Sigmoid colon (tissue), 7 donors: ENCODE measurements at places on chromosomes 3 and 15. TPM values are rescaled to one million over a fixed set of nuclear protein-coding genes. Genes with fewer than 3 reads are reported as not detected.

Gene WWTR1
- 316 TPM for total RNA-seq

Gene SELENOT
- 97.5 TPM for total RNA-seq

Gene AGBL1
- total RNA-seq, result 0.16 TPM

Gene GOLGA6L4
- total RNA-seq, result 5.0 TPM

Gene ZNF80
- total RNA-seq, result not detected

Gene SHC4
- 4.6 TPM for total RNA-seq

Gene FBXL22
- 46.7 TPM for total RNA-seq

Gene CCDC9B
- total RNA-seq, result 97.2 TPM

Gene DUOX1
- total RNA-seq, result not detected

Gene AHSG
- total RNA-seq, result not detected

Gene SLC9C1
- not detected for total RNA-seq

Gene ADIPOQ
- 53.5 TPM for total RNA-seq

- H3K27me3 ChIP-seq, result no peaks in the 10 kb centered on the region
- H3K36me3 ChIP-seq, result no peaks in the 10 kb centered on the region
- H3K4me1 ChIP-seq, result peaks cover 5% of the 10 kb centered on the region
- H3K4me3 ChIP-seq, result no peak overlapping the region
Observed at GRCh38 chr3:132654721-132655120, 4.9 kb downstream of the ACAD11 start.

DNA sequence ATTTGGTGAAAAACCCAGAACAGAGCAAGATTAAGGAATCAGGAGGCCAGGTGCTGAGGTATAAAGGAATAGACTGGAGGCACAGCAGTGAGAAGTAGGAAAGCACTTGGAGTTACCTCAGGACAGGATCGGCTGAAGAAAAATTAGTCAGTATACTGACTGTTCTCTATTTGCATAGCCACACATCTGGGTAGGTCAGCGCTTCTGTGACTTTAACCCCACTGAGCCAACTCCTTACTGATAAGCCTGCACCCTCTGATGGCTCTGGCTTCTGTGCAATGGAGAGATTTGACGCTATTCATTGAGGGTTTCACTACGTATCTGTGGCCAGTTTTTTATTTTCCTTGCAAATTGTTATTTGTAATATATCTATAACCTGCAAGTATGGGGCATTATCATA is 22.3 kb downstream of the MECOM start:
- H3K4me1 ChIP-seq, result no peaks in the 10 kb centered on the region
- DNase-seq, result no peak
- H3K27me3 ChIP-seq, result no peaks in the 10 kb centered on the region
- no peak overlapping the region for H3K27ac ChIP-seq
- H3K4me3 ChIP-seq, result no peak overlapping the region
- no peaks in the 10 kb centered on the region for H3K36me3 ChIP-seq

- no peak overlapping the region for H3K4me3 ChIP-seq
- no peaks in the 10 kb centered on the region for H3K4me1 ChIP-seq
- no peaks in the 10 kb centered on the region for H3K27me3 ChIP-seq
- H3K27ac ChIP-seq, result no peak overlapping the region
Observed at GRCh38 chr3:194990454-194991337, 280.3 kb downstream of the XXYLT1 start.

GRCh38 chr3:26719134-26719533 is 96.6 kb downstream of the LRRC3B start:
- no peak for DNase-seq
- no peaks in the 10 kb centered on the region for H3K4me1 ChIP-seq
- no peak overlapping the region for H3K4me3 ChIP-seq
- H3K36me3 ChIP-seq, result no peaks in the 10 kb centered on the region

- DNase-seq, result no peak
- H3K4me3 ChIP-seq, result no peak overlapping the region
Observed at GRCh38 chr15:32928876-32929275, 211.1 kb downstream of the GREM1 start.

- no peak overlapping the region for H3K4me3 ChIP-seq
- H3K36me3 ChIP-seq, result no peaks in the 10 kb centered on the region
- H3K27ac ChIP-seq, result no peak overlapping the region
- H3K27me3 ChIP-seq, result no peaks in the 10 kb centered on the region
- DNase-seq, result no peak
- H3K4me1 ChIP-seq, result no peaks in the 10 kb centered on the region
Observed at GRCh38 chr3:30585654-30586053, 20.7 kb upstream of the TGFBR2 start.

DNA sequence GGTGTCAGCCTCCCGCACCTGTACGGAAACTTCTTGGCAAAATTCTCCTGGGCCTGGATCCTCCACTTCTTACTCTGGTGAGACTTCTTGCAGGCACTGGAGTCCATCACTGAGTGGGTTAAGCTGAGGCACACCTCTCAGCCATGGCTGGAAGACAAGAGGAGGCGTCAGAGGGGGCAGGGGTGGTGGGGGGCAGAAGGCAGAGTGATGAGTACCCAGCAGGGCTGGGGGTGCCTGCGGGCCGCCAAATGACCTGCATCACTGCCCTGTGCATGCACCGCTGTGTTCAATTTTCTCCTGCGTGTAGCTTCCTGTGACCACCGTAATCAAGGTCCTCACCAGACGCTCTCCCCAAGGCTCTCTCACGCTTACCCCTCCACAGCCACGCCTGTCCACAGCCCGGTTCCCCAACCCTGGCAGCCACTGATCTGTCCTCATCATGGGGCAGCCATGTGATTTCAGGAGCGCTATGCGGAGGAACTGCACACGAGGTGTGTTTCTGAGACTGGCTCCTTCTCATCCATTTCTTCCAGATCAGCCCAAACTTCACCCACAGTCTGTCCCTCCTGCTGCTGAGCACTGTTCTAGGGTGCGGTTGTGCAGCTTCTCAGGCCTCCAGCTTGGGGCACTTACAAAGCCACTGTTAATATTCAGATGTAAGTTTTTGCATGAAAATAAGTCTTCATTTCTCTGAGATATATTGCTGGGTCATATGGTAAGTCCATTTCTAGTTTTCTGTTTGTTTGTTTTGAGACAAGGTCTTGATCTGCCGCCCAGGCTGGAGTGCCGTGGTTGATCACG is 5.2 kb downstream of the C3orf22 start:
- no peak overlapping the region for H3K27ac ChIP-seq
- no peak overlapping the region for H3K4me3 ChIP-seq
- H3K27me3 ChIP-seq, result peaks cover 4% of the 10 kb centered on the region

DNA sequence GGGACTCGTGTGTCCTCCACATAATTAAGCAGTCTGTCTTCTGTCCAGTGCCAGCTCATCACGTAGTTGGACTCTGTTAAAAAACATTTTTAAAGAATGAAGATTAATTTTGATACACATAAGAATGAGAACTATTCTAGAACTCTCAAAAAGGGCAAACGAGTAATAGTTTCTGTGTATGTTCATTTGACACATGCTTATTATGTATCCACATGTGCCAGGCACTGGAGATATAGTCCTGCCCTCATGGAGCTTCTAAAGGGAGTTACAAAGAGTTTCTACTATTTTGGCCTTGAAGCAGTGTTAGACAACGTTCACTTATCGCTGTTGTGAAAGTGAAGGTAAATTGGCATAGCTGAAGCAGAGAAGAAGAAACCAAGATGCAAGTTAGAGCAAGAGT is 326.7 kb upstream of the CTDSPL start:
- no peaks in the 10 kb centered on the region for H3K4me1 ChIP-seq
- no peak for DNase-seq
- no peak overlapping the region for H3K27ac ChIP-seq
- H3K4me3 ChIP-seq, result no peak overlapping the region
- H3K36me3 ChIP-seq, result peaks cover 9% of the 10 kb centered on the region

- H3K4me1 ChIP-seq, result peaks cover 17% of the 10 kb centered on the region
- DNase-seq, result no peak
- H3K4me3 ChIP-seq, result no peak overlapping the region
Observed at GRCh38 chr3:115864911-115865310, 241.6 kb downstream of the GAP43 start.

GRCh38 chr3:33901862-33902563 is 103.6 kb downstream of the PDCD6IP start:
- H3K36me3 ChIP-seq, result no peaks in the 10 kb centered on the region
- no peaks in the 10 kb centered on the region for H3K4me1 ChIP-seq
- H3K27me3 ChIP-seq, result no peaks in the 10 kb centered on the region
- no peak for DNase-seq
- no peak overlapping the region for H3K4me3 ChIP-seq

DNA sequence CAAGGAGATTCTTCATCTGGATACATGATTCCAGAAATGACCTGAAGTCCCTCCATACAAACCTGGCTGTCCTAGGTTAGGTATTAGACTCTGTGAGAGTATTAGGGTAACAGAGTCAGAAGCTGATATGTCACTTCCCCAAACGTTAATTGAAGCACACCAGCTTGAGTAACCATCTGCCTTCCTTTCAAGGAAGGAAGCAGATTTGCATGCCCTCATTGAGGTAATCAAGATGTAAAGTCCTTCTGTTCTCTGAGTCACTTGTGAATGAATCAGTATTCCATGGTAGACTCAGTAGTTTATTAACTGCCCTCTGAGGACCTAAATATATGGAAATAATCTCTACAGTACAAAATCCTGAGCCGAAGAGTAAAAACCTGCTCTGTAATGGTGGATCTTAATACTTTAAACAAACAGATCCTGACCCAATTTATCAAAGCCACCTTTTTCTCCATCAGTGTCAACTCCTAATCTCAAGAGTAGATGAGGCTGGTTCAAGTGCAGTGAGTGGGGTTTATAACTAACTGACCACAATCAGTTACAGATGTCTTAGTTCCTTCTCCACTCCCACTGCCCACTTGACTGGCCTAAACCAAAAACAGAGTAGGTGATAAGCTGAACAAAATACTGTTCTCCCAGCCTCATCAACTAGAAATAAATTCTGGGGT is 246.2 kb upstream of the CHRM5 start:
- H3K4me1 ChIP-seq, result no peaks in the 10 kb centered on the region
- no peak for DNase-seq
- peaks cover 18% of the 10 kb centered on the region for H3K36me3 ChIP-seq

DNA sequence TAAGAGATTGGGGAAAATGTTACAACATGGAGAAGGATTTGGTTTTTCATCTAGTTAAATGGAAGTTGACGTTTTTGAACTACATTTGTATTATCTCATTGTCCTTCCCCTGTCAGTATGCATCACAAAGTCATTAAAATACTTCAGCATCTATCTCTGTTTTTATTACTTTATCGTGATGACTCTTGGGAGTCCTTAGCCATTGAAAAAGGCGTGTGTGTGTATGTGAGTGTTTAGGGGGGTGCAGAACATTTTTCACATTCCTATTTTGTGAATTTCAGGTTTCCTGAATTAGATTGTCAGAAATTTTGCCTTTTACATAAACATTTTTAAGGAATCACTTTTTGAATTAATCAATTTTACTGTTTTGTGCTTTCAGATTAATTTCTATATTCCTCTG is 360.6 kb upstream of the SGO1 start:
- no peaks in the 10 kb centered on the region for H3K27me3 ChIP-seq
- no peak overlapping the region for H3K4me3 ChIP-seq
- H3K4me1 ChIP-seq, result no peaks in the 10 kb centered on the region
- H3K36me3 ChIP-seq, result no peaks in the 10 kb centered on the region

DNA sequence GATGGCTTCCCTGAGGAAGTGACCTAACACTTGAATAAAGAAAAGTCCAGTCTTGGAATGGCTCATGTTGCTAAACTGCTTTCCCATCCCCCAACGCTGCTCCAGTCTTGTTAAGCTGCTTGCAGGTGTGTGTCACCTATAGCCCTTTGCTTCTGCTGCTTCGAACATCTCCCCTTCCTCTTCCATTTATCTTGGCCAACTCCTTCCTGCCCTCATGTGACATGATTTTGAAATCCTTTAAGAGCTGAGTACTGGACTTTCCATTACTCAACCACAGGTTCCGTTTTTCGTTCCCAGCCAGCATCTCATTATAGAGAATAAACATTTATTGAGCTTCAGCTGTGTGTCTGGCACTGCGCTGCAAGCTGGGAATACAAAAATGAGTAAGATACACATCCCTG is 1.7 kb downstream of the ATG7 start:
- H3K36me3 ChIP-seq, result no peaks in the 10 kb centered on the region
- DNase-seq, result no peak
- H3K27ac ChIP-seq, result no peak overlapping the region
- peaks cover 30% of the 10 kb centered on the region for H3K4me1 ChIP-seq
- no peak overlapping the region for H3K4me3 ChIP-seq
- H3K27me3 ChIP-seq, result no peaks in the 10 kb centered on the region

DNA sequence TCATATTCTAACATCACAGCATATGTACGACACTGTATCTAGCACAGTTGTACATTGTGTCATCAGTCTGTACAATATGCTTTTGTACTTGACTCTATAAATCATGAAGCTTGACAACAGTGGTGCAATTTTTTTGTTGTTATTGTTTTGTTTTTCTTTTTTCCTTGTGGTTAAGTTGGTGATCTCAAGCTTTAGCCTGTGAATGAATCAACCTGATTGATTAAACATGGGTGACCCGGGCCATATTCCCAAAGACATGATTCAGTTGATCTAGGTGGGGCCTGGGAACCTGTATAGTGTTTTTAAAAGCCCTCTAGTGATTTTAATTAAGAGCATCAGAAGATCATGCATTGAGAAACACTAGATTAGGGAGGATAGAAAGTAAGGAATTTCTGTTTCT is 101.8 kb upstream of the AADACL2 start:
- DNase-seq, result no peak
- no peaks in the 10 kb centered on the region for H3K4me1 ChIP-seq
- no peaks in the 10 kb centered on the region for H3K36me3 ChIP-seq

DNA sequence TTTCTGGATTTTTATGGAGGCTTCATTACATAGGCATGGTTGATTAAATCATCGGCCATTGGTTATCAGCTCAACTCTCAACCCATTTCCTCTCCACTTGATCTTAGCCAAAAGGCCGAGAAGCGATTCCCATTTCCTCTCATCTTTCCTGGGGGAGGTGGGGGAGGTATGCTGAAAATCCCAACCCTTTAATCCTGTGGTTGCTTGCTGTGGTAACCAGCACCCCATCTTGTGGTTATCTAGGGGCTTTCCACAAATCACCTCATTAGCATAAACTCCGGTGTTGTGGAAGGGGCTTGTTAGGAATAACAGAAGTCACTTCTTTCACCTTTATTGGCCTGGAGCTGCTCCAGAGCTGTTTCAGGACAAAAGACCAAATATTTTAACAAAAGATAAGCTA is 20.9 kb downstream of the PDE8A start:
- H3K27me3 ChIP-seq, result no peaks in the 10 kb centered on the region
- DNase-seq, result no peak
- H3K4me1 ChIP-seq, result peaks cover 31% of the 10 kb centered on the region
- no peaks in the 10 kb centered on the region for H3K36me3 ChIP-seq
- no peak overlapping the region for H3K4me3 ChIP-seq
- H3K27ac ChIP-seq, result no peak overlapping the region

GRCh38 chr3:18988614-18989229 is 159.6 kb upstream of the KCNH8 start:
- no peaks in the 10 kb centered on the region for H3K36me3 ChIP-seq
- DNase-seq, result no peak
- no peak overlapping the region for H3K4me3 ChIP-seq
- H3K27ac ChIP-seq, result no peak overlapping the region
- H3K4me1 ChIP-seq, result peaks cover 7% of the 10 kb centered on the region

- H3K27ac ChIP-seq, result no peak overlapping the region
- H3K27me3 ChIP-seq, result no peaks in the 10 kb centered on the region
- no peaks in the 10 kb centered on the region for H3K36me3 ChIP-seq
- no peak overlapping the region for H3K4me3 ChIP-seq
- no peaks in the 10 kb centered on the region for H3K4me1 ChIP-seq
Observed at GRCh38 chr15:93131485-93132095, 42.6 kb upstream of the RGMA start.

- H3K27ac ChIP-seq, result no peak overlapping the region
- no peaks in the 10 kb centered on the region for H3K4me1 ChIP-seq
- H3K4me3 ChIP-seq, result no peak overlapping the region
- no peaks in the 10 kb centered on the region for H3K27me3 ChIP-seq
- no peak for DNase-seq
Observed at GRCh38 chr15:52085299-52085698, 27.3 kb downstream of the BCL2L10 start.

GRCh38 chr15:101175401-101175800 is 76.4 kb downstream of the CHSY1 start:
- no peak for DNase-seq
- H3K4me3 ChIP-seq, result no peak overlapping the region
- H3K36me3 ChIP-seq, result no peaks in the 10 kb centered on the region
- H3K27ac ChIP-seq, result no peak overlapping the region
- peaks cover 6% of the 10 kb centered on the region for H3K4me1 ChIP-seq
- H3K27me3 ChIP-seq, result no peaks in the 10 kb centered on the region
